ENCODE measurements at places on chromosomes 7 and 10.

GRCh38 chr7:24701261-24702235, 55.7 kb downstream of the GSDME start:
- no peak for DNase-seq

- no peak for DNase-seq
Observed at GRCh38 chr7:48976253-48976652, 51.9 kb downstream of the CDC14C start.

DNA sequence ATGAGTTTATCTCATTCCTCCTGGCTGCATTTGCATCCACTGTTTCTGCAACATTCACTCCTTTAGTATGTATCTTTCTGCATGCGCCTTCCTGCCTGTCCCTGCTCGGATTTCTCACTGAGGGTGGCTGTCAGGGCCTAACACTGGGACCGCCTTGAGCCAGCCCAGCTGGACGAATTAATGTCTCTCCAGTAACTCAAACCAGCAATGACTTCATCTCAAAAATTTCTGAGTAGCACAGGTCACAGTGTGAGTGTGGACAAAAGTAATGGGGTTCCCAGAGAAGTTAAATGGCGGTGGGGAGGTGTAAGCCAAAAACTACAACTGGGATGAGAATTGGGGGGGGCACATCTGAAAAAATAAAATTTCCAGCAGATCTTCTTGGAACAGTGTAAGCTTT, 444.0 kb upstream of the MGMT start:
- DNase-seq, result no peak

- DNase-seq, result no peak
Observed at GRCh38 chr10:72061930-72062329, 26.4 kb downstream of the SPOCK2 start.

DNA sequence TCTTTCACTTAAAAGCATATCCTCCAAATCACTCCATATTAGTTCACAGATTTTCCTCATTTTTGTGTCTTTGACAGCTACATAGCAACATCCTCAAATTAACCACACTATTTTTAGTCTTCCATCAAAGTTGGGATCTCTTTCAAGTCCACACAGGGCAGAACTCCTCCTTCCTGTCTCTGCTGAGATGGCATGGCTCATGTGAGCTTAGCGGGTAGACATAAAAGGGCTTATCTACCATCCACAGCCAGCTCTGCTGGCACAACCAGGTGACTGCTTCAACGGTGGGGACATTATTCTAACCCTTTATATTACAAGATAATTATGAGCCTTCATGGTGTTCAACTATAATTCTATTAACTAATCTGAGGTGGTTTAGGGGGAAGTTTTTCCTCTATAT, 35.5 kb downstream of the ICA1 start:
- DNase-seq, result no peak

GRCh38 chr7:153696242-153696641, 356.0 kb upstream of the DPP6 start:
- no peak for DNase-seq
